T-cell (primary cell): ENCODE measurements at places on chromosomes 5 and 9.

GRCh38 chr9:4301296-4301695 lies 1.4 kb upstream of the GLIS3 start:
- no peak for DNase-seq

DNA sequence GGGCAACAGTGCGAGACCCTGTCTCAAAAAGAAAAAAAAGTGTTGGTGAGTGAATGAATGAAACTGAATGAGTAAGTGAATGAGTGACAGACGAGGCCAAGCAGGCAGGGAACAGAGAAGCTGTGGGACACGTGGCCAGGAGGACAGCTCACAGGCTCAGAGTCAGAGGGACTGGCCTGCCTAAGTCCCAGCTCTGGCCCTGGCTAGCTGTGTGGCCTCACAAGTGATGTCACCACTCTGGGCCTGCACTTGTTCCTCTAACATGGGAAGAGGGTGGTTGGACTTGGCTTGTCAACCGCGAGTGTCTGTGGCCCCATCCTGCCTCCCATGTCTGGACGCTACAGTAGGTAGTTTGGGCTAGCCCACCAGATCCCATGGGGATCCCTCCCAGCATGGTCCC lies 4.7 kb upstream of the PLPP7 start:
- no peak for DNase-seq

DNA sequence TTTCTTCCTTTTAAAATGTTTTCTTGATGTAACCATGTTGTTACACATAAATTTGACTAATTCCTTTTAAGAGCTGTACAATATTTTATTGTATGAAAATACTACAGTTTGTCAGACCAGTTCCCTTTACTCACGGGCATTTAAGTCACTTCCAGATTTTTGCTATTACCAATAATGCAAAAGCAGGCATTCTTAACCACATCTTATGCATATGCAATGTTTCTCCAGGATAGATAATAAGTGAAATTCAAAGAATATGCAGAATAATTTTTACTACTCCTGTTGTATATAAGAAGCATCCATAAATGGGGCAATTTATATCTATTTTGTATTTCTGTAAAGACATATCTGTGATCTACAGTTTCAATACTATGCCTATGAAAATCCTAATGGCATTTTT lies 77.3 kb downstream of the FNIP1 start:
- no peak for DNase-seq

GRCh38 chr5:159331093-159331973 lies 1.0 kb upstream of the IL12B start:
- peak; percentile 69 for DNase-seq

- no peak for DNase-seq
Observed at GRCh38 chr9:108673386-108673785, 182.4 kb downstream of the ACTL7B start.

DNA sequence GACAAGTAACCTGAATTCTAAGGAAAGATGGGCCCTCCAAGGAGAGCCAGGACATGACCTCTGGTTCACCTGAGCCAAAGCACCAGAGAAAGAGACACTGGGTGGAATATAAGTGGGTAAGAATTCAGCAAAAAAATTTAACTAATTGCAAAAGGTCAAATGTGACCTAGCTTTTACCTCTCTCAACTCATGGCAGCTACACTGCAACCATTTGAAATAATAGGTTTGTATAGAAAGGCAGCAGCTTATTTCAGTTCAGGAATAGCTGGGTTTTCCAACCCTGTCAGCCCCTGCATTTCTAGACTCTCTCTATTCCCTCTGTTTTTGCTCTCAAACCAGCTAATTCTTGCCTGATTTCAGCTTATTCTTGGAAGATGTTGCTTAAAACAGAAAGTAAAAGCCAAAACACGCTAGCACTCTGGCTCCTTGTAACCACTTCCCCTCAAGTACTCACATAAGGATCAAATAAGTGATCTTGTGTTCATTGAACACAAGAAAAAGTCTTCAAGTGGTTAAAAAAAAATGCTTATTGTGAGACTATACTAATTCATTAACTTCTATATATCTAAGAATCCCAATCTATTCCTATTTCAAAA lies 101.1 kb upstream of the NR4A3 start:
- no peak for DNase-seq

DNA sequence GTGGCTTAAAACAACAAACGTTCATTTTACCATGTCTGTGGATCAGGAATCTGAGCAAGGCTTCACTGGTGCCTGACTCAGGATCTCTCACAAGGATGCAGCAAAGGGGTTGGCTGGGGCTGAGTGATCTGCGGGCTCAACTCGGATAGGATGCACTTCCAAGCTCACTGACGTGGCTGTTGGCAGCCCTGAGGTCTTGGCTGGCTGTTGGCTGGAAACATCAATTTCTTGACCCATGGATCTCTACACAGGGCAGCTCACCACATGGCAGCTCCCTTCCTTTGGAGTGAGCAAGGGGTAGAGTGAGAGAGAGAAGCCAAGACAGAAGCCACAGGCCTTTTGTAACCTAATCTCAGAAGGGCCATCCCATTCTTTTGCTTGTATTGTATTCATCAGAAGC lies 202.1 kb downstream of the NXNL2 start:
- DNase-seq = no peak

DNA sequence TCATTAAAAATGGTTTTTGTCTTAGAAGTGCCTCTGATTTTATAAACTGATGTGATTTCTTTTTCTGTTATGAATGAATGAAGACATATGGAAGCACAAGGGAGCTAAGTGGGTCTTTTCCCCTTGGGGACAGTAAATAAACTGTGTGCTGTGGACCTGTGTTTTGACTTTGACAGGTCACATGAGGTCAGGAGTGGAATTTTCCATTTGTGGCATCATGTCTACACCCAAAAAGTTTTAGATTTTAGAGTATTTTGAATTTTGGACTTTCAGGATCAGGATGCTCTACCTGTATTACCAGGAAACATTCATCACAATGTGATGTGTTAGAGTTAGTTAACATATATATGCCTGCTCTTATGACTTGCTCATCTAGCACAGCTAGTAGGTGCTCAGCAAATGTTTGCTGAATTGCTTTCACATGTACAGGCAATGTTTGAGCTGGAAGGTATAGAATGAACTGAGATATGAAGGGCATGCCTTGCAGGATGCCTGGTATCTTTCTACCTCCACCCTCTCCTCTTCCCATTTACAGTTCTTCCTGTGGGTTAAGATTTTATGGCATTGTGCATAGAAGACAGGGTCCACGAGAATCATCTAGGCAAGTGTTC lies 73.2 kb upstream of the NR3C1 start:
- no peak for DNase-seq

GRCh38 chr5:107402434-107403227 lies 268.1 kb downstream of the EFNA5 start:
- DNase-seq = no peak

- no peak for DNase-seq
Observed at GRCh38 chr9:2987679-2988078, 143.8 kb upstream of the PUM3 start.

DNA sequence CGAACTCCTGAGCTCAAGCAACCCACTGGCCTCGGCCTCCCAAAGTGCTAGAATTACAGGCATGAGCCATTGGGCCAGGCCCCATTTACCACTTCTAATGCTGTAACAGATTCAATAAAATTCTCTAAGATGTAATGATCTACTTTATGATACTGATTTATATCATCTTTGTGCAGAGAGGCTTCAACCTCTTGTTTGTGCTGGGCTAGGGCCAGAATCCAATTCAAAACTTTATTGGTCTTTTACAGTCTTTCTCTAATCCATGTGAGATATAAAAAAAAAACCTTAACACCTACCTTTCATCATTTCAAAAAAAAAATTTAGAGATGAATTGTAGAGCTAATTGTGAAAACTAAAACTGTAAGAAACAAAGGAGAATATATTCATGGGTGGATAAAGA lies 8.2 kb upstream of the BTF3 start:
- no peak for DNase-seq

GRCh38 chr5:110269478-110270142 lies 456.9 kb downstream of the TMEM232 start:
- no peak for DNase-seq

GRCh38 chr5:2674456-2674855 lies 77.0 kb downstream of the IRX2 start:
- no peak for DNase-seq

DNA sequence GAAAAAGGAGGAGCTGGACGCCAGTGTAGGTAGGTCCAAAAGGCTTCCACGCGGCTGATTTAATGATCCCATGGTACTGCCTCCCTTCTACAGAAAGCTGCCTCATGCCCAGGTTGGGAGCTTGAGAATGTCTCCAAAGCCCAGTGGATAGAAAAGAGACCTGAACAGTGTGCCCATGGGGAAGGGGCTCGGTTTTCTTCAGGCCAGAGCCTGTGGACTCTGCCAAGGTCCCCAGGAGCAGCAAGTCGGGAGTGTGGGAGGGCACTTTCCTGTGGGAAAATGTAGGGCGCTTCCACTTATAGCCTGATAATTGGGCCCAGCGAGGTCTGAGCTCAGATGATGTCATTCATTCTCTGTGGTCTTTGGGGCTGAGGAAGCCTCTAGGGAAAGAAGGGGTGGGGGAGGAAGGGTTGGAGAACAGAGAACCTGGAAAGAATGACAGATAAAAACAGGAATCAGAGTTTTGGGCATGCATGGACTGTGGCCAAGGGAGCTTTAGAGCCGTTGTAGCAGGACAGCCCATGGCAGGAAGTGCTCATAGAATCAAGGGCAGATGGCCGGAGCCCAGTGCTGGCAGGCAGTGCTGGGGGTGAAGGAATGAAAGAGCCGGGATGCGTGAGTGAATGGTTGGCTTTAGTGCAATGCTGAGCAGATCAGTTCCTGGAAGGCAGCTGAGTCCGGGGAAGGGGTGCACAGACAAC lies 42.5 kb upstream of the SH3PXD2B start:
- no peak for DNase-seq

- DNase-seq = no peak
Observed at GRCh38 chr5:148177207-148177606, 8.9 kb downstream of the SPINK14 start.

GRCh38 chr5:91186101-91186500 lies 197.0 kb downstream of the ARRDC3 start:
- DNase-seq = no peak

GRCh38 chr9:32431196-32431595 lies 46.8 kb downstream of the ACO1 start:
- DNase-seq = no peak

DNA sequence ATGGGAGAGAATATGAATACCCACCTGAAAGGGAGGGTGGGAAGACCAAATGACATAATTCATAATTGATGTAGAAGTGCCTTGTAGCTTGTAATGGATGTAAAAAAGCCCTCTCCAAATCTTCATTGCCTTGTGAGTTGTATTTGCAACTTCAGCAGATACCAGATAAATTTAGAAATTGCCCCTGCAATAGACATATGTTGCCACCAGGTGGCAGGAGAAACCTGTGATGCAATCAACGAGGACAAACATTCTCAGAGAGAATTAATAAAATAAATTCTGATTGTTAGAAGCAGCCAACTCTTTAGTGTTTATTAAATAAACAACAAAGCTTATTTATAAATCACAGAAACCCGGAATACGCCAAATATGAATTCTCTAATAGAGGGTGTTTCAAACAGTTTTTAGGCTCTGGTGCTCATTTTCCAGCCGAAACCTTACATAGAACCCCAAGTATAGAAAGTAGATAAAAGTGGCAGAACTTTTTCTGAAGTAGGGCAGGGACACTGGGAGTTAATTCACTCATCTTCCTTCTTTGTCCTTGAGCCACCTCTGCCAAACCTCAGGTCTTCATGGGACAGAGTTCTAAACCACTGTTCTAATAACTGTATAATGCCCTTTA lies 147.8 kb downstream of the TMEM38B start:
- DNase-seq = no peak

DNA sequence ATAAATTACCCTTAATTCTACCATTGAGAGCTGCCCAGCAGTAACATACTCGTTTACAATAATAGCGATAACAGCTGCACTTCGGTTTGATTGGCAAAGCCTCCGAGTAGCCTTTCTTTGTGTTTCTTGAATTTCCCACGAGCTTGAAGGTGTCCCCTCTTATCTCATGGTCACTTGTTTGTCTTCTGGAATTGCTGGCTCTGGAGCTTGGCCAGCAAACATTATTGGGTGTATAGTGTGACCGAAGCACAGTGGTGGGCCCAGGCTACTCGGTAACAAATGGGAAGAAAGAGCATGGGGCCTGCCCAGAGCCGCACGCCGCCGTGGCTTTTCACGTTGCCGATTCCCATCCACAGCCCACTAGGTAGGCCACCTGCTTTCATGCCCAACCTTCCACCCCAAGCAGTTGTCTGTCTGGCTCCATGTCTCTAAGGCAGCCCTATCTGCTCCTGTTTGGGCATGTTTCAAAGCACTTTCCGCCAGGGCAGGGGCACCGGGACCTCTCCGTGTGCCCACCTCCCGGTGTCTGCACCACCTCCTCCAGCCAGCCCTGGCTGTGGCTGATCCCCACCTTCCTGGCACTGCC lies 8.7 kb downstream of the STKLD1 start:
- DNase-seq = no peak

- DNase-seq = no peak
Observed at GRCh38 chr9:97852399-97853055, 499 bp upstream of the FOXE1 start.

- no peak for DNase-seq
Observed at GRCh38 chr9:12684974-12685373, 8.2 kb upstream of the TYRP1 start.

- no peak for DNase-seq
Observed at GRCh38 chr5:40045429-40045828, 620.6 kb upstream of the DAB2 start.

DNA sequence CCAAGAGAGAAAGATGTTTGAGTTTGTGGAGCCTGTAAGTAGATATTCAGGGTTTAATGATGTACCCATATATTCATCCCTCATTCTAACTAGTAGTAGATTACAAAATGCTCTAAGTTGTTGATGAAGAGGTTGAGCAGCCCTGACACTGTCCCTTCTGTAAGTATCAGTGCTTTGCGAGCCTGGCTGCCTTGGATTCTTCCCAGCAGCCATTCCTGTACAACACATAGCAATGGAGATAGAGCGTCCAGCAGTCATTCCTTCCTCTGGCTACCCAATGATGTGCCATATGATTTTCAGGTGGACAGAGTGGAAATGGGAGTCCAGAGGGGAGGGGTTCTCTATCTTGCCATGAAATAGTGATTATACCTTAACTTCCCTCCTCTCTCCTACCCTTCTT lies 124.1 kb downstream of the ARHGAP26 start:
- DNase-seq = no peak

GRCh38 chr5:88680253-88681132 lies 202.5 kb downstream of the MEF2C start:
- DNase-seq = peak; percentile 73

- no peak for DNase-seq
Observed at GRCh38 chr9:121842612-121842978, 191.2 kb downstream of the DAB2IP start.

- DNase-seq = no peak
Observed at GRCh38 chr5:107502676-107503060, 168.1 kb downstream of the EFNA5 start.

GRCh38 chr9:116543731-116544400 lies 143.2 kb upstream of the TRIM32 start:
- no peak for DNase-seq

DNA sequence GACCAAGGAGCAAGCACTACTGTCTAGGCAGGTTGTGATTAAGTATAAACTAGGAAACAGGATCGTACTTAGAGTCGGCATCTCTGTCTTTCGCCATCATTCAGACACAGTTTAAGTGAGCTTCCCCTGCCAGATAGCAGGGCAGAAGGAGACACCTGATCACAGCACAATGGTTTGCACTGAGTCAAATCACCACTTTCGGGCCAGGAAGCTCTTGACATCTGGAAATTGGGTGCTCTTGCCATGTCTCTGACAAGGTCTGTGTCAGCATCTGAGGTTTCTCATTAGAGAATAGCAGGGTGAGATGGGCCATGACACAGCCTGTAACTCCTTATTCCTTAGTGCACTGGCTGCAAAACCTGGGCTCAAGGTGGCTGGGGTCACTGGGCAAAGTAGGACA lies 8.3 kb downstream of the ADRB2 start:
- DNase-seq = no peak

- DNase-seq = no peak
Observed at GRCh38 chr5:97136475-97136874, 5.9 kb downstream of the LIX1 start.
